CD8-positive, alpha-beta memory T cell (primary cell): ENCODE measurements at places on chromosomes 13 and 19. TPM values are rescaled to one million over a fixed set of nuclear protein-coding genes. Genes with fewer than 3 reads are reported as not detected.

KLK14 gene
- not detected for polyA plus RNA-seq

MUC16 gene
- polyA plus RNA-seq: 0.02 TPM

CEACAM19 gene
- not detected for polyA plus RNA-seq

LMTK3 gene
- not detected for polyA plus RNA-seq

ZNF850 gene
- polyA plus RNA-seq: 0.76 TPM

GZMM gene
- polyA plus RNA-seq: 327 TPM

TIMM44 gene
- polyA plus RNA-seq: 16.9 TPM

GRCh38 chr13:35345992-35346391 lies 130.5 kb downstream of the MAB21L1 start:
- DNase-seq: no peak

DNA sequence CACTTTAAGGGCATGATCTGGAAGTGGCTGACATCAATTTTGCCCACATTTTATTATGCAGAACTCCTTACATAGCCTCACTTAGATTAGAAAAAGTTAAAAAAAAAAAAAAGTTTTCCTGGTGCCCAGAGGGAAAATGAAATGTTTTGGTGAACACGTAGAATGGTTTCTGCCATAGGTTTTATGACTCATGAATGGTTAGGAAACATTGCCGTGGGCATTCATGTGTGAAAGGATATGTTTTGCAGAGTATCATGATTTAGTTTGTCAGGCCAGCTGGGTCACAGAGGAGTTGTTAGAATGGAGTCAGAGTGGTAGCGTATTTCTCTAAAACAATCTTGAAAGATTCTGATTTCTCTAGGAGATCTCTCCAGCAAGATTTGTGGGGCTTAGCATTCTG lies 133.8 kb downstream of the MRPL57 start:
- no peak for DNase-seq

DNA sequence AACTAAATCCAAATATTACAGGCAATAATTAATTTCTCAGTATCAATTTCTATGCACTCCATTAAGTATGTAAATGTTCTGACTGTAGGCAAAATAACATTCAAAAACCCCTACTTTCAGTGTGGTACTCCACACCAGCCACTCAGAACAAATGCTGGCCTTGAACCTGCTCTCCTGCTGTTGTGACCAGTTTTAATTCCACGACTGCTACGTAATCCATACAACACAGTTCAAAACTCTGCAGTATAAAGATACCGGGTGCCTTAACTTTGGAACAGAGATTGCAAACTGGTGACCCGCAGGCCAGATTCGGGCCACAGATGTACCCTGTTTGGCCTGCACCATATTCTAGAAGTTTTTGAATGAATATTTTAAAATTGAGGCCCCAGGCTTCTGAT lies 30.4 kb downstream of the COL4A1 start:
- no peak for DNase-seq

DNA sequence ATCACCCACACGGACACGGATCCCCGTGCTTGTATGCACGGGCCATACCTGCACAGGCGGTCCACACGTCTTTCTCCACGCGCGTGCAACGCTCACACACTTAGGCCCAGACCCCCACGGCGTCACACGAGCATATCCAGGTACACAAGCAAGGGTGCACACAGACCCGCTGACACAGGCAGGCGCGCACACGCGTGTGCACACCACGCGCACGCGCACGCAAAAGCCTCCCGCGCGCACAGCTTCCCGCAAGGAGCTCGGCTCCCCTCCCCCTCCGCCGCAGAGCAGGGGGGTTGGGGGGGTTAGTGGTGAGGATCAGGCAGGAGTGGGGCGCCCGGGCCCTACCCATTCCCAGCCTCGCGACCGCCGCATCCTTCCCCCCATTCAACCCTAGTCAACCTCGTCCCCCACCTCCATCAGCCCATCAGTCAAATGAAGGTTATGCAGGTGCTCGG lies 407 bp downstream of the RAB3A start:
- no peak for DNase-seq

DNA sequence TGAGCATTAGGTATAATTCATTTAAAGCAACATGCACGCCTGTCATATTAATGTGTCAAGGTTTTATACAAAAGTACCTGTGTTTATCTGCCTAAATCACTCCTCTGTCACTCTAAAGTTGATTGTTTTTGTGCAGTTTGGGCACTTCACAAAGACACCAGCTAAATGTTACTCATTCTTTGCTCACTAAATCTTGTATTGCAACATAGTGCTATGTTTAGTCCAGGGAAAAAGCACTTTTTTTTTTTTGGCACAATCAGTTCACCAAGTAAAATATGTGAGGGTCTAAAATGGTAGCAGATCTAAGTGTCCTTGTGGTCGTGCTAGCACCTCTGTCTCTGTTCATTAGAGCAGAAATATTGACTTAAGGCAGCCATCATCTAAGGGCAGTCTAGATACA lies 2526.7 kb upstream of the PCDH20 start:
- DNase-seq: no peak

GRCh38 chr13:31781064-31781463 lies 41.7 kb downstream of the RXFP2 start:
- no peak for DNase-seq
